ENCODE measurements at places on chromosomes 6 and 20. TPM values are rescaled to one million over a fixed set of nuclear protein-coding genes. Genes with fewer than 3 reads are reported as not detected.

The RIPOR3 gene
- 0.54 TPM for total RNA-seq

The HRH3 gene
- total RNA-seq = not detected

The HSPA1L gene
- 1.3 TPM for total RNA-seq

The LINC00237 gene
- total RNA-seq = not detected

The RNF39 gene
- total RNA-seq = not detected

The ECI2 gene
- 152 TPM for total RNA-seq

The CPNE1 gene
- 141 TPM for total RNA-seq

All from IMR-90 (cell line).